ENCODE measurements at places on chromosomes 4 and X.

- DNase-seq = no peak
Observed at GRCh38 chrX:102976793-102977495, 39.9 kb downstream of the RAB40AL start.

- DNase-seq = no peak
Observed at GRCh38 chrX:27775984-27776383, 31.8 kb upstream of the MAGEB10 start.

GRCh38 chr4:98609934-98610333, 48.5 kb downstream of the TSPAN5 start:
- DNase-seq = no peak

- no peak for DNase-seq
Observed at GRCh38 chr4:166887457-166887856, 346.8 kb downstream of the SPOCK3 start.

DNA sequence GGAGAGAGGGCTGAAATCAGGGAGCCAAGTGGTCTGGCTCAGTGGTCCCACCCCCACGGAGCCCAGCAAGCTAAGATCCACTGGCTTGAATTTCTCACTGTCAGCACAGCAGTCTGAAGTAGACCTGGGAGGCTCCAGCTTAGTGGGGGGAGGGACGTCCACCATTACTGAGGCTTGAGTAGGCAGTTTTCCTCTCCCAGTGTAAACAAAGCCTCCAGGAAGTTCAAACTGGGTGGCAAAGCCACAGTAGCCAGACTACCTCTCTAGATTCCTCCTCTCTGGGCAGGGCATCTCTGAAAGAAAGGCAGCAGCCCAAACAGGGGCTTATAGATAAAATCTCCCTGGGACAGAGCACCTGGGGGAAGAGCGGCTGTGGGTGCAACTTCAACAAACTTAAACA, 88.1 kb downstream of the NPFFR2 start:
- DNase-seq = no peak

- no peak for DNase-seq
Observed at GRCh38 chrX:130704053-130705038, 198.7 kb downstream of the ENOX2 start.

GRCh38 chrX:30654989-30655607, 1.9 kb downstream of the GK start:
- DNase-seq = no peak

GRCh38 chr4:53459548-53459947, 82.1 kb downstream of the FIP1L1 start:
- no peak for DNase-seq

- DNase-seq = no peak
Observed at GRCh38 chrX:15451913-15452312, 41.2 kb downstream of the PIR start.

DNA sequence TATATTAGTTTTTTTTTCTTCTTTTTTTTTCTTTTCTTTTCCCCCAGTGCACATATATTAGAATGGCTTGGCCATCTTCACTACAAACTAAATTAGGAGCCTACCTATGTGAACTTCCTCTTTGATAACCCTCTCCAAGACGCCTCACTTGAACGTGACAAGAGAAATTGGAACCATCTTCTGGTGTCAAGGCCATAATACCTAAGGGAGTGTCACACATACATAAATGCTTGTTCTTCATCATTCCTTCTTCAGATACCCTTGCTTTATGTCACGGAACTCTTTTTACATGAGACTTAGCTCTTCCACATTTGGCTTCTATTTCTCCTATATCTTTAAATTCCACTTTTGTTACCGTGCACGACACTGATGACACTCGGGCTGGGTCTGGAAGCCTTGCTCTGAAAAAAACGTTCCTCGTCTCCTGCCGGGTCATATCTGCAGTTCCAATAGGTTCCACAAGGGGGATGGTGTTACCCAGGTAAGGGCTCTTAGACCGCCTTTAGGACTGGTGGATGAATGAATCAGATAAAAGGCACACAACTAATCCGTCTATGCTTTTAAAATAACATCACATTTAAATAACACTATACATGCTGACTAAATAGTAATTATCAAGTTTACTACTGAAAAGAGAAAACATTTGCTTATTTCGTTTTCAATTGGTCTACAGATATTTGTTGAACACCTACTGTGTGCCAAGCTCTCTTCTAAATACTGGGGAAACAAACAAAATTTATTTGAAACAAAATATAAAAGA, 19.9 kb downstream of the DGAT2L6 start:
- DNase-seq = peak; percentile 32

DNA sequence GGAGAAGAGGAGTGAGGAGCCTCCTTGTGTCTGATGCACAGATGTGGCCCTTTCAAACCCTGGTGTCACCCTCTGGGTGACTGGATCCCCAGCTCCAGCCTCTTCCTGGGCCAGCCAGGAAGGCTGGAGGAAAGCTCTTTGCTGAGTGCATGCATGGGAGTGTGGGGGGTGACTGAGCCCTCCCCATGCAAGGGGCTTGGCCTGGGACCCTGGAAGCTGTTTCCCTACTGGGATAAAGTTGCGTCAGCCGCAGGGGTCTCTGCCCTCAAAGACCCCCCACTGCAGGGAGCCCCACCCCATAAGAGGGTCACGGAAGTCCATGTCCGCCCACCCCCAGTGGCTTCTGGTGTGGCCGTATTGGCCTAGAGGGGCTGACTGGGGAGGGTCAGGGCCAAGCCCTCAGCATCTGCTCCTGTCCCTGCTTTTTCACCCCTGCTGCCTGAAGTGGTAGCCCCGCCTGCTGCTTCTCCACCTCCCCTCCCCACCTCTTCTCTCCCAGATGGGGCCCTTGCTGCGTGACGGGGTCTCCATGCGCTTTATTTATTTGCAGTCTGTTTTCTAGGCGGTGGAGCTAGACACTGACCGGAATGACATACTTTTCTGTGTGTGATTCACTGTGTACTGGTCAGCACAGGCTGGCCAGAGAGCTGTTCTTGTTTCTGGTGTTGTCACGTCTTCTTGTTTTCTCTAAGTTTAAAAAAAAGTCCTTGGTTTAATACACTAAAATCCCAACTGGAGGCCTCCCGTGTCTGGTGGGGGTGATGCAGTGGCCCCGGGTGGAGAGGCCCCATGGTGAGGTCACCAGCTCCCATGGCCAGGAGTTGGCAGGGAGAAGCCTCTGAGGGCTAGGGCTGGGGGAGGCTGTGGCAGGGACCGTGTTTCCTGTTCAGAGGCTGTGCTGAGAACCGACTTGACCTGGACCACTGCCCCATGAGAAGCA, 3.6 kb downstream of the SMIM10L2A start:
- DNase-seq = no peak

DNA sequence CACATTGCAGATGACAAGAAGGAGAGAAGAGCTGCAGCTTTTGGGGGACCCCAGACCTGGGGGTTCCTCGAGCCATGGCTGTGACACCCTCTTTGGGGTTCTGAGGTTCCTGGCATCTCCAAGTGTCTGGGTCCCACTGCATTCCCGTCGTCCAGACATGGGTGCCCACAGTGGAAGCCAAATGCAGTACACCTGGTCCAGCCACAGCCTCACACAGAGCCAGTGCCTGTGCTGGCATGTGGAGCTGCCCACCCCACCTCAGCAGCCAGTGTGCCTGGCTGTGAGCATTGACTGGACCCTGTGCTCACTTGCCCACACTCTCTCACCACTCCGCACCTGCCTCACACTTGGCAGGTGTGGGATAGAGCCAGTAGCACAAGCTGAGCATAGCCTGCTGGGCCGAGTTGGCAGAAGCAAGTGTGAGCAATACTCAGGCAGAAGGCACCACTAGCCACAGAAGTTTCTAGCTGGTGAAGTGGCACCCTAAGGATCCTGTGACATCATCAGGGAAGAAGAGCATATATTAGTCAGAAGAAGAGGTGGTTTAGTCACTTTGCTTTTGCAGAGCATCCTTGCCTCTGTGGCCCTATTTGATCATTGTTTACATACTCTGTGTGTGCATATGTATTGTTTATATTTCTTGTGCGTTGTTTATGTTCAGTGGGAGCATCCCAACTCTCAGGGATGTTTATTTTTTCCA, 65.0 kb upstream of the MAGEB2 start:
- DNase-seq = no peak

GRCh38 chr4:24089851-24090534, 200.1 kb upstream of the PPARGC1A start:
- no peak for DNase-seq

DNA sequence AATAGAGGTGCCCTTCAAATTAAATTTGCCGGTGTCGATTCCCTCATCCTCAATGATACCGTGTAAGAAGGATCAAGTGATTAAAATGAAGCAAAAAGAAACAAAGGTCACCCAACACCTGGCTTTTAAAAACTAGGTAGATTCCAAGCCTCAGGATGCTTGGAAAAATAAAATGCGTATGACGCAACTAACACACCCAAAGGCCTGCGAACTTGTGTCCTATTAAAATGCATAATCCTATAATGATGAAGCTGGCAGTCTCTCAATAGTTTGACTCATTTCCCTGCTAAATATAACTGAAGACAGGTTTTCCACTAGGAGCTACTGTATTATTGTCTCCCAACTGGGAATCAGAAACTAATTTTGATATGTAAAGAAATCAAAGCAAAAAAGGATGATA, 263.2 kb downstream of the DHX15 start:
- no peak for DNase-seq

DNA sequence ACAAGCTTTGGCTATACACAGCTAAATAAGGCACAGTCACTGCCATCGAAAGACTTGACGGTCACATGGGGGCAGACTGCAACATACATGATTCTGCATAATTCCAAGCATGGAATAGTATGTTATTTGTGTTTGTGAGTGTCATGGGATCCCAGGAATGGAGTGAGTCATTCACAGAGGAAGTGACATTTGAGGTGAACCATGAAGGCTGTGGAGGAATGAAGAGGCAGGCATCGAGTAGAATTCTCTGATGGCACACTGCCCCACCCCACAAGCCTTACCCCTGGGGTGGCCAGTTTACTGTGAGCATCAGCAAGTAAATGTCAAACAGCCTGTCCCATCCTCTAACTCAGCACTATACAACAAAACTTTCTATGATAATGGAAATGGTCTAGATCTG, 619.7 kb downstream of the MID1IP1 start:
- no peak for DNase-seq

- DNase-seq = no peak
Observed at GRCh38 chr4:139756391-139757180, 91.0 kb downstream of the MGST2 start.

DNA sequence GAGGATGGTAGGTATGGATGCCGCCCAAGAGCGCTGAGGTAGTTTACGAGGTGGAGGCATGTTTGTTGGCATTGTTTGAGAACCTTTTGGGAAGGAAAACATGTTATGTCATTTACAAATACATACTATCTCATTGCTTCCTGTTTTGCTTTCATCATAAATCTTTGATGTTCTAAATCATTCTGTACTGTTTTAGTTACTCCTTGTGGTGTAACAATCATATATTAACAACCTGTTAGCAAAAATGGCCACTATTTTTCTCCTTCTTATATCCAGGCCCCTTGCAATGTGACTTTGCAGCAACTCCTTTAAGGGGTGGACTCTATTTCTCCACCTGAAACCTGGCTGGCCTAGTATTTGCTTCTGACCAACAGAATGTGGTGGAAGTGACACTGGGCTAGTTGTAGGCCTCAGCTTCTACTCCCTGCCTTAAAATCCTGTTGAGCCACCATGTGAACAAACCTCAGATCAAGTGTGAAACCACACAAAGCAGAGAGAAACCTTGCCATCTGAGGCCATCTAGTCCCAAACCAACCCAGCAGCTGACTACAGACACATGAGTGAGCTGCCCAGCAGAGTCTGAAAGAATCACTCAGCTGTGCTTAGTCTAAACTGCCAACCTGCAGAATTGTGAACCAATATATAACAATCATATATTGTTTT, 15.8 kb upstream of the CXorf38 start:
- no peak for DNase-seq

- DNase-seq = no peak
Observed at GRCh38 chrX:13469963-13470684, 99.3 kb upstream of the EGFL6 start.
